RCC 7860 (cell line): ENCODE measurements at places on chromosomes 13 and 19.

- DNase-seq = no peak
Measured at GRCh38 chr19:44817725-44818465, 9.0 kb downstream of the BCAM start.

GRCh38 chr19:19403373-19403901, 2.0 kb upstream of the GATAD2A start:
- DNase-seq = peak; percentile 14

DNA sequence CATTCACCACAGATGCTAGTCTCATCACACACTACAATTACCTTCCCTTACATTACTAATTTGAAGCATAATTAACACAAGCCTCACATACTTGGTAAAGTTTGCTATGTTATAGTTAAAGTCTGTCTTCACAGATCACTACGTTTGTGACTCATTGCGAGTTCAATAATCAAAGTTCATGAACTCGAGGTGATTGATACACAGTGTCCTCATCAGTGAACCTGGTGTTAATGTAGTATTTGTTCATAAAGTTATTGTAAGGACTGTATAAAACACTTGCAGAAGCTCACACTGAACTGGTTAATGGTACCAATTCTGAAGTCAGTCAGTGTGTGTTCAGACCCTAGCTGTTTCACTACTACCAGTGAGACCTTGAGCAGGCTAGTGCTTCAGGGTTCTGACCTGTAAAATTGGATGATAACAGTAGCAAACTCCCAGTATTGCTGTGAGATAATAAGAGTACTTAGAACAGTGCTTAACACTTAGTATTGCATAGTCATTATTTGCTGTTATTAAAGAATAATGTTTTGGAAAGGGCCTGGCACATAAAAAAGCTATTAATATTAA, 313.3 kb downstream of the LIG4 start:
- no peak for DNase-seq

DNA sequence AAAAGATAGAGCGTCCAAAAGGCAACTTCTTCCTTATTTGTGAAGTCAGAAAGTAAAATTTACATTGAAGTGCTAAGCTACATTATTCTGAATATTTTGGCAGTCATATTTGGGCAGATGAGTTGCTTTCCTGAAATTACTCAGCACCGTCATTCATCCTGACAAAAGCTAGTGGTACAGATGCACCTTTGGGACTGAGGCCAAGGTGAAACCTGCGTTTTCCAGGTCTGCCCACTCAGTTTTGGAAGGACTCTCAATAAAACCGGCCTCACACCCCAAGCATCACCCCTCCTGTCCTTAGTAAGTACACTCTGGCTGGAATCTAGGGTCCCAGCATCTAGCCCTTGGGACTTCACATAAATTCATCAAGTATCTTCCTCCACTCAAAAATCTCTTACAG, 187.5 kb downstream of the TM9SF2 start:
- DNase-seq = no peak

GRCh38 chr19:56917529-56917928, 77.0 kb upstream of the PEG3 start:
- DNase-seq = no peak

GRCh38 chr13:99380921-99381645, 73.9 kb upstream of the GPR183 start:
- no peak for DNase-seq

- no peak for DNase-seq
Measured at GRCh38 chr19:390386-391206, 18.4 kb downstream of the C2CD4C start.

GRCh38 chr19:22052644-22053013, 345 bp downstream of the ZNF257 start:
- no peak for DNase-seq

DNA sequence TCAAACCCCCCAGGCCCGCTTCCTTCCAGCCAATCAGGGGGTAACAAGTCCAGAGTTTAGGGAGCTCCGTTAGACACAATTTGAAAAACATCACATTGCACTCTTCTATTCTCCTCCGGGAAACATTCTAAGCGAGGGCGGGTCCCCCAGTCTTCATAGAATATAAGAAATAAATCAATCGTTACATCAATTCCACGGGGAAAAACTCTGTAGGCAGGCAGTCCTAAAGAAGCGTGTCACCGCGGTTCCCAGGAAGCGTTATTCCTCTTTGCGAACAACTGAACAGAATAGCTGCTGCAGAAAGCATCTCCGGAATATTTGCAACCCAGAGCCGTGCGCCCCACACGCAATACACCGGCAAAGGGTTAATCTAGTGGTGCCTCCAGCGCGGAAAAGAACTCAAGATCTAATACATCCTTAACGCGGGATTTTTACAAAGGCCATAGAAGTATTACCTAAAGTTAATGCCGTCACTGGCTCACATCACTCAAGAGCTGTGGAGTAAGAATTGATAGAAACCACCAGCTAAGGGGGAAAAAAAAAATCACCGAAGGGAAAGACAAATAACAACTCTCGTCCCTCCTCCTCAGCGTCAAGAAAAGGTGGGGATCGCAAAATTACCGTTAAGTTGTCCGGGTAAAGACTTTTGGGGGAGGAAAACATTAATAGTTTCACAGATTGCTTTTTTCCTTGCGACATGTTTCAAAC, 65.1 kb downstream of the KCNRG start:
- no peak for DNase-seq

- DNase-seq = peak; percentile 92
Measured at GRCh38 chr19:13398780-13399726, 107.2 kb downstream of the CACNA1A start.

GRCh38 chr19:14474827-14475226, 327 bp downstream of the PTGER1 start:
- DNase-seq = no peak

- DNase-seq = no peak
Measured at GRCh38 chr19:3683405-3684053, 16.7 kb downstream of the PIP5K1C start.

DNA sequence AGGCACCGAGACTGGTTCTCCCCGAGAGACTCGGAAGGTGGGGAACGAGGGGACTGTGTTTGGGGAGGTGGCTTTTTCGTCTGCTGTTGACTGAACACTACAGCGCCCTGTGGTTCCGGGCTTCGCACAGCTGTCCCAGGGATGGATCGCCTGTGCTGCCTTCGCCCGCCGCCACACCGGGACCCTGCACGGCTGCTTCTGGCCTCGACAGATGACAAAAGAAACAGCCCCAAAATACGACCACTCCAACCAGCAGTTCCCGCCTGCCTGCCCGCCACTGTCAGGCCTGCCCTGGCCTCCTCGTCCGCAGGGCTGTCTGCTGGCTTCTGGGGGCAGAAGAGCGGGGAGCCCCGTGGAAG, 13.3 kb upstream of the GNA15 start:
- no peak for DNase-seq

GRCh38 chr13:84430015-84430414, 547.7 kb upstream of the SLITRK1 start:
- DNase-seq = no peak

GRCh38 chr19:45889210-45889885, 3.4 kb upstream of the IRF2BP1 start:
- no peak for DNase-seq

DNA sequence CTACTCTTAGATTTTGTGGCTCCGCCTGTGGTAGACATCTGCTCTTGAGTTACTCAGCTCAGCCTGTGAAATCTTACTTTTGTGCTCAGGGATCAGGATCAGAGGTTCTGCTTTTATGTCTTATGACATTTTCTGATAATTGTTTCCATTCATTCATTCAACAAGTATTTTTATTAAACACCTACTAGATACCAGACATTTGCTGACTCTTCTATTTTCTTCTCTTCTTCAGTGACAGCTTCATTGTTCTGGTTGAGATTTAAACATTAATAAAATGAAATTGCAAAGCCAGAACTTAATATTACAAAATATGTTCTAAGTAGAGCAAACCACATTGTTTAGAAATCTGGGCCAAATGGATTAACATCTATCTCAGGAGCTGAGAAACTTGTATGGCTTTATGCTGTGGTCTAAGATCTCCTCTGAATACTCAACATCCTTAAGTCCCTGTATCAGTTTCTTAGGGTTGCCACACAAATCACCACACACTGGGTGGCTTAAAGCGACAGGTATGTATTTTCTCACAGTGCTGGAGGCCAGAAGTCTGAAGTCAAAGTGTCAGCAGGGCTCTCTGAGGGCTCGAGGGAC, 15.8 kb upstream of the MICU2 start:
- no peak for DNase-seq

GRCh38 chr19:55308281-55308680, 16.9 kb downstream of the TMEM150B start:
- DNase-seq = no peak

GRCh38 chr13:91086936-91087716, 260.4 kb upstream of the MIR17HG start:
- DNase-seq = no peak

GRCh38 chr13:110354715-110355473, 47.8 kb downstream of the COL4A2 start:
- DNase-seq = no peak

DNA sequence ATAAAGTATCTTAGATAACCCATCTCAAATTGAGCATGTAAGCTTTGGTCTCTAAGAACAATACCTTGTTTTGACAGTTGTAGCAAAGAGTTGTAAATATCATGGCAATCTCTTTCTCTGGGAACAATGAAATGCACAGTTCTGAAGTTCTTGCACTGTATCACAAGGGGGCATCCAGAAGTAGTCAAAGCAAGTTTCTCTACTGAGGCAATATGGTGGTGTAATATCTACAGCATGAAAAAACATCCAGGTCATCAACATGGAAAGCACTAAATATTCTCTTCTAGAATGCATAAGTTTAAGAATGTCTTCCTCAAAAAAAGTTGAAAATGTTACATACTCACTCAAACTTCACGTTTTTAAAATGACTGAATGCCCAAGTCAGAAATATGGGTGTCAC, 19.6 kb downstream of the MTMR6 start:
- no peak for DNase-seq

GRCh38 chr19:2239771-2240770, 3.4 kb downstream of the SF3A2 start:
- no peak for DNase-seq

DNA sequence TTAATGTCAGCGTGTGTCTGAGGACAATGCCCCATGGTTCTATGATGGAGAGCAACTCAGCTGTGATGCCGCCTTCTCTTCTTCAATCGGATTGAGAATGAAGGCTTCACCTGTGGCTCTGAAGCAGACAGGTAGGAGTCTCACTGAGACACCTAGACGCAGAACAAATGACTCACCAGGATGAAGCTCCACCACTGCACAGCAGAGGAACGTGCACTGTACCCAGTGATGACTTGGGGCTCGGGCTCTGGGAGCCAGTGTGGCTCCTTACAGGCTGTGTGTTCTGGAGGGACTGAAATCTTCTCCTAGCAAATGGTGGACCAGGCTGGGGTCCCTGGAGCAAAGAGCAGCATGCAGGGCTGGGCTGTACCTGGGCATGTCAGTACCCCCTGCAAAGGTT, 44.0 kb downstream of the CCDC70 start:
- DNase-seq = no peak

DNA sequence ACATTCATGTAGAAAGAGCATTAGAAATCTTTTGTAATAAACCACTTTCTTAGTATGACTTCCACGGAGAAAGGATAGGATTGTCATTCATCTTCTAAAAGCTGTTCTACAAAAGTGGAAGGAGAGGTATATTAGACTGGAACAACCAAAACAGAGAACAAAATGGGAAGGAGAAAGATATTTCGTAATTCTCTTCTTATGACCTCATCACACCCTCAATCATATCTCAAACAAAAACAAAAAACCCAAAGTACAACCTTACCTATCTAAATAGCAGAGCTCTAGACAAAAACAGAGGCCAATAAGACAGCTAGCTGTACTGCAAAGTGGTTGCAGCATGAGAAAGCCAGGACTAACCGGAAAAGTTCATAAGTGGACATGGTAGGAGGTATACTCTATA, 46.3 kb downstream of the DACH1 start:
- DNase-seq = no peak

DNA sequence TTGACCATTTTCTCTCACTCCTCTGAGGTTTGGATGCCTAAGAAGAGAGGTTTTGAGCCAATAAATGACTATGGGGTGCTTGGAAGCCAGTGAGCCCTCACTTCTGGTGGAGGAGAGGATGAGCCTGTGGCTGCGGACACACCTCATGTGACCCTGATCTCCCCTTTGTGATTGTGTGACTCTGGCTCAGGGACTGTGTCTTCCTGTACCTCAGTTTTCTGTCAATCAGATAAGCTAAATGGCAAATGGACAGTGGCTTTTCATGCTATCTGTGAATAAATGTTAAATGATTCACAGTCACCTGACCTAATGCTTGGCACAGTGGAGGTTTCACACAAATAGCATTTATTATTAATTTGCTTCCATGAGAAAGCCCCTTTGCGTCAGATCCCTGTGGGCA, 2.7 kb downstream of the PSG8 start:
- peak; percentile 29 for DNase-seq

- DNase-seq = no peak
Measured at GRCh38 chr13:23021906-23022305, 158.9 kb upstream of the SGCG start.

DNA sequence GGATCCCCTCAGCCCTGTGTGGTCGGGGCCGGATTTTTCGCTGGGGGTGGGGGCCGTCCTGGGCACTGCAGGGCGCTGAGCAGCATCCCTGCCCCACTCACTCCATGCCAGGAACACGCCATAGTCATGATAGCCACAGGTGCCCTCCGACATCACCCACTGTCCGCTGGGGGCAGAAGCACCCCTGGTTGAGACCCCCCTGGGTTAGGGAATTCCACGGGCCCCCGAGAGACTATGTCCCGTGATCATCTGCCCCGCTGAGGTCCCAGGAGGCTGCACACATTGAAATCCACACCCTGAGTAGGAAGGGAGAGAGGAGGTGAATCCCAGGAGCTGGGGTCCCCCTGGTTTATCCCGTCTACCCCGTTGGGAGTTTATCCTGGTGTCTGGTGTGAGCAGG, 16.2 kb downstream of the NCLN start:
- DNase-seq = no peak

- no peak for DNase-seq
Measured at GRCh38 chr13:36193151-36193855, 21.1 kb downstream of the SOHLH2 start.

- no peak for DNase-seq
Measured at GRCh38 chr13:79455331-79455730, 25.6 kb upstream of the NDFIP2 start.

- no peak for DNase-seq
Measured at GRCh38 chr13:99277629-99278028, 19.4 kb upstream of the GPR18 start.

GRCh38 chr19:12984683-12985048, 10.6 kb upstream of the NFIX start:
- no peak for DNase-seq

- peak; percentile 66 for DNase-seq
Measured at GRCh38 chr19:44553478-44554171, 24.1 kb upstream of the CEACAM20 start.

DNA sequence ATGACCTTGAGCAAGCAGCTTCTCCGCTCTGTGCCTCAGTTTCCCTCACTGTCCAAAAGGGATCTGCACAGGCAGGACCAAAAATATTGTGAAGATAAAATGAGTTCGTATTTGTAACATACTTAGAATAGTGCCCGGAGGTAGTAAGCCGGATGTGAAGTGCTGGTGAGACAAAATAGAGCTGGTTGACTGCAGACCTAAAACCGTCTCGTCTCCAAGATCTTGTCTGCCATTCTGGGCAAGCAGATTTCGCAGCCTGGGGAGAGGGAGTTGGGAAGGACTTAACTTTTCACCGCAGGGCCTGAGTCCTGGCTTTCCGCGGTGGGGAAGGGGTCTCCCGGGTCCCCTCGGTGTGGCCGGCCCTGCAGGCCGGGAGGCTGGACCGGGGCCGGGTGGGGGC, 8.2 kb upstream of the BBC3 start:
- DNase-seq = no peak

- no peak for DNase-seq
Measured at GRCh38 chr13:74077792-74078191, 56.4 kb downstream of the KLF12 start.
